Natural killer cell treated with Interleukin-12 subunit alpha and Interleukin-12 subunit beta and Interleukin-15 and Interleukin-18, amount 100 ng/mL, for 72 hours (primary cell): ENCODE measurements at places on chromosomes 4 and X. TPM values are rescaled to one million over a fixed set of nuclear protein-coding genes. Genes with fewer than 3 reads are reported as not detected.
A peak's percentile ranks its signal among the peaks of the same experiment; 100 is the strongest.

GRCh38 chr4:76691807-76692582 is 205.9 kb downstream of the SOWAHB start:
- no peak for DNase-seq

- DNase-seq, result no peak
Observed at GRCh38 chr4:184097815-184098214, 119.9 kb downstream of the ENPP6 start.

- DNase-seq, result no peak
Observed at GRCh38 chrX:3455796-3456195, 109.3 kb upstream of the MXRA5 start.

GRCh38 chr4:175106301-175106700 is 188.1 kb downstream of the ADAM29 start:
- DNase-seq, result no peak

The HSD17B11 gene
- total RNA-seq, result 18.3 TPM

DNA sequence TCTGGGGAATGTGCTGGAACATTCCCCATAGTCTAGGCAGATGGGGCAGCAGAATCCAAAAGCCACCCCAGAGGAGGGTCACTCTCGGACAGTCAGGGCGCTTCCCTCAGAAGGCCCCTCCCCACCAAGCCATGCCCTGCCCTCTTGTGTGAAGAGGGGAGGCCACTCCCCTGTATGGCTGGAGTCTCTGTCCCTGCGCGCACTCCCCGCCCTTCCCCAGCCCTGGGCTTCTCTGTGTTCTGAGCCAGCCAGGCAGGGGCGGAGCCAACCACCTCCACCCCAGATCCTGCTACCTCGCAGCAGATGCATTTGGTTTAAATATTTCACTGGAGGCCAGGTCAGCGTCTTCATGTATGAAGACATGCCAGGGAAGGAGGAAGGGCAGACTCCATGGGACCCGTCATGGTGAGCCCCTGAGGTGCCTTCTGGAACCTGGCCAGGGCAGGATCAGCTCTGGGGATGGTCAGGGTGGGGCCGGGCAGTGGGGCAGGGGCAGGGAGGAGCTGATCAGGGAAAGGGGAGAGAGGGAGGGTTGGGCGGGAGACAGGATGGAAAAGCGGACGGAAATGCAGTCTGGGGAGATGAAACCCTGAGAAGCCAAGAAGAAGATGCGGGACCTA is 107.3 kb downstream of the ADRA2C start:
- DNase-seq, result peak; percentile 51

- no peak for DNase-seq
Observed at GRCh38 chr4:5409972-5410618, 298.3 kb downstream of the EVC2 start.

The SPARCL1 gene
- not detected for total RNA-seq

DNA sequence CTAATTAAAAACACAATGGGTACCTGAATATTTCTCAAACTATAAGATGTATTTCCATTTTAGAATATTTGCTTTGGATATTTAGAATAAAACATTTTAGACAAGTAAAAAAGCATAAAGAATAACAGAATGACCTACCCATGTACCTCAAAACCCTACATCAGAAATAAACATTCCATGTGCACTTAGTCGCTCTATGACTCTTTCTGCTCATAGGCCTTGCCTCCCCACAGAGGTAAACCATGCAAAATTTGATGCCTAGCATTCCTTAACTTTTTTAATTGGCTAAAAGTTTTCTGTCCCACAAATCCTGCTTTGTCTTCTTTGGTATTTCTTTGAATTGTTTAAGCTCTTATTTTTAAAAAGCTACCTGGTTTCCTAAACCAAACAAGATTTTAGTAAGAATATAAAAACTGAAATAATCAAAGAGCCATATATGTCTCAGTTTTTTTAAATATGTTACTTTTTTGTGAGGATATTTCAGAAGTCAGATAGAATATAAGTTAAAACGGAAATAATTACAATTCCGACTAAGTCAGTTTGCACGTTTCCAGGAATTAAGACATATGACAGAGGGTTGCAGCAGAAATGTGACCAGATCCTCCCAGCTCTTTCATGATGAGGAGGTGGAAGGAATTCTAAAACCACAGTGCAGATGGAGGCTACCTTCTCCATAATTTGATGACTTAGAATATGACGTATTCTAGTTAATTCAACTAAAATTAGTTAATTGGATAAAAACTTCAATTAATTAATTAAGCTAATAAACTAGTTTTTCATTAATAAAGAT is 102.5 kb downstream of the FIP1L1 start:
- no peak for DNase-seq

DNA sequence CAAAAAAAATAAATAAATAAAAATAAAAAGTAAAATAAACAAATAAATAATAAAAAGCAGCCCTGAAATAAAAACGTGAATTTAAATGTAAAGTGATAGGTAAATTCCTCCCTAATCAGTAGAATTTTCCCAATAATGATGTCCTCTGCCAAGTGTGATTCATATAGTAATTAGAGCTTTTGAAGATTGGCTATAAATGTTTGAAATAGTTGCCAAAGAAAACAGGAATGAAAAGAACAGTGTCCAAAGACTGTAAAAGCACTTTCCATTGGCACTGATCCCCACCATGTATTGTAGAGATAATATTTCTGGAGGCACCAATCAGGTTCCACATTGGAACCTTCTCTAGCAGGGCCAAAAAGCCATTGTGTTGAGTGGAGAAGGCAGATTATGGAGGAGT is 25.9 kb upstream of the SMARCAD1 start:
- DNase-seq, result no peak

DNA sequence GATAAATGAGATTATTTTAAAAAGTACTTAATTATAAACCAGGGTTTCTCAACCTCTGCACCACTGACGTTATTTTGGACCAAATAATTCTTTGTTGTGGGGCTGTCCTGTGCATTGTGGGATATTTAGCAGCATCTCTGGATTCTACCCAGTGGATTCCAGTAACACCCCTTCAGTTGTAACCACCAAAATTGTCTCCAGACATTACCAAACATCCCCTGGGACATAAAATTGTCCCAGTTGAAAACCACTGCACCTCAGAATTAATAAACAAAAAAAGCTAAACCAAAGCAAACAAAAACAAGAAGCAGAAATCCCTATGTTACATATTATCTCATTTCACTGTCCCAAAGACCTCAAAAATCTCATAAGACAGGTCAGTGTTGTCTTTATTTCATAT is 54.2 kb upstream of the GIMD1 start:
- DNase-seq, result no peak

- no peak for DNase-seq
Observed at GRCh38 chrX:107766470-107767150, 9.0 kb downstream of the TSC22D3 start.

The OCIAD1 gene
- 104 TPM for total RNA-seq
